Left ventricle myocardium superior (tissue), 1 donor: ENCODE measurements at places on chromosomes 4 and X.

DNA sequence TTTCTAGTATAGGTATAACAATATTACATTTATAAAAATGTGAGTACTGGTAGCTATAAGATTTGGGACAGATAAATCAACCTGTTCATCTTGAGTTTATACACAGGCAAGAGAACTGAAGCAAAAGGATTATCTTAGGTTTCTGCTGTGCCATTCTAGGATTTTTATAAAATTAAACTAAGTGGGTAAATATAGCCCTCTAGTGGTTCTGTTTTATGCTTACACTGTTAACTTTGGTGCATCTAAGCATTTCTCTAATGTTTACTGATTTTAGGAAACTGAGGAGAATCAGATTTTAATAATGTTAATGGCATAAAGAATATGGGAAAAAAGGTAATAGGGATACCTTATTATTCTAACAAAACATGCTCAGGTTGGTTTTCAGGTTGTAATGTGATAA lies 1.1 kb upstream of the RRH start:
- DNase-seq, result no peak

DNA sequence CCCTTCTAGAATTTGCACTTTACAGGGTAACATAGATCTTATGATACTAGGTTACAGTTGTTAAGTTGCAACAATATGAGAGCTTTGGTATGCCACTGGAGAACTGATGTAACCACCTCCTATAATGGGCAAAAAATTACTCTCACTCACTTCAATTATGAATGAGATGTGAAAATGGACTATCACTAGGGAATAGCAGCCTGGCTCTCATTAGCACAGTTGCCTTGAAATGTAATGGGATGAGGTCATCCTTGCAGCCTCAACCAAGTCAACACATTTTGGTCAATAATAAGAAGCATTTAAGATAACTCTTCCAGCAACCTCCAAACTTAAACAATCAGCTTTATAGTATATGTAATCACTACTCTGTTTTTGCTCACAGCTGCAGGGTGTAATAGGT lies 69.4 kb downstream of the TBC1D9 start:
- DNase-seq, result no peak

- DNase-seq, result no peak
Observed at GRCh38 chr4:22695917-22696316, 3.2 kb downstream of the GBA3 start.

DNA sequence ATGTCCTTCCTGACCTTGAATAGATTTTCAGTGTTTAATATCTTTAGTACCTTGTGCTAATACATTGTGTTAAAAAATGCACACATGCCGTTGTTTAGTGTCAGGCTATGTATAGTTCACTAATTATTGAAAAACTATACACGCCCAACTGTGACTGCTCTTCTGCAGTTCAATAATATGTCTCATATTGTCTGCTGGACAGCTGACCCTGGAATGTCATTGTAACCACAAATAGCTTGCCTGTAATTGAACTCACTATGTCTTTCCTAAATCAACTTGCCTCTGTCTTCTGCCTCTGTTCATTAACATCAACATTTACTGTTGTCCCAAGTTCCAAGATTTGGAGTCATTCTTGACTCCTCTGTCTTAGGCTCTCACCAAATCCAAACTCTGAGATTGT lies 114.5 kb downstream of the TMA16 start:
- no peak for DNase-seq

DNA sequence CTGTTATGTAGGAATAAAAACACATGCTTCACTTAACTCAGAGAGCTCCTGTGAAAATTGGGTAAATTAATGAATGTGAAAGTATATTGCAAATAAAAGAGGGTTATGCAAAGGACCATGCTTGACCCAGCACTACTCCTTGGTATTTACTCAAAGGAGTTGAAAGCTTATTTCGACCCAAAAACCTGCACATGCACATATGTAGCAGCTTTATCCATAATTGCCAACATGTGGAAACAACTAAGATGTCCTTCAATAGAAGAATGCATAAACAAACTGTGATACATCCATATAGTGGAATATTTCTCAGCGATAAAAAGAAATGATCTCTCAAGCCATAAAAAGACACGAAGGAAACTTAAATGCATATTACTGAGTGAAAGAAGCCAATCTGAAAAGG lies 41.7 kb upstream of the SRD5A3 start:
- DNase-seq, result no peak

GRCh38 chr4:18020145-18020670 lies 1.3 kb downstream of the LCORL start:
- DNase-seq, result no peak

DNA sequence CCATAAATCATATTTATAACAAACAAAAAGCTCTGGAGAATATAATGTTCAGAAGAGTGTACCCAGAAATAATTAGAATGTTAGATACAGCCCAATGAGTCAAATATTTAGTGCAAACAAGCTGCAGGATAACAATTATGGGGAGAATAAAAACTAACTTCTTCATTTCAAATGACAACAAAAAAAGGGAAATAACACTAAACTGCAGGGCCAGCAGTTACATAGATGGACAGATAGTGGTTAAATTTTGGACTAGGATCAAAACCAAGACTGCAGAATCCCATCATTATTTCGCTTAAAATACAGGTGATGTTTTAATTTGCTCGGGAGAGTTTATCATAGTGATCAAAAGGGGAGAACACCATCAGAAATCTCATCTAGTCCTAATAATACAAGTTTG lies 617 bp upstream of the GPR34 start:
- no peak for DNase-seq

DNA sequence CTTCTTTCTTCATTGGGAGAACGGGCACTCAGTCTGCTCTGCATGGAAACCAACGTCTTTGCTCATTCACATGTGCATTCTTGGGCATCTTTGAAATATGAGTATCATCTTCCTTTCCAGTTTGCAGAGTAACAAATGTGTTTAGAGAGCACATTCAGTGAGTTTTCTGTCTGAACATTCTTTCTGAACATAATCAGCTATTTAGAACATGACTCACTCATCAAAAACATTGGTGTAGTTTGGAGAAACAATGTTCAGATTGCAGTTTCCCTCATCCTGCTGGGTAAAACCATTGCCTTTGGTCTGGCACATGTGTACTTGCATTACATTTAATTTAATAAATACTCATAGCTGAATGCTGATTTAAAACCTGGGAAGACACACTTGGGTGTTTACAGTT lies 81.5 kb upstream of the F9 start:
- no peak for DNase-seq

- no peak for DNase-seq
Observed at GRCh38 chr4:2400841-2401609, 17.4 kb downstream of the ZFYVE28 start.

- no peak for DNase-seq
Observed at GRCh38 chrX:70176938-70177533, at the start of gene DGAT2L6. Gene DGAT2L6, plus strand, starts transcription at chrX:70177483. Its CDS starts 100 bp downstream, at chrX:70177583.

GRCh38 chrX:78513971-78514738 lies 145.0 kb downstream of the RTL3 start:
- DNase-seq, result no peak

DNA sequence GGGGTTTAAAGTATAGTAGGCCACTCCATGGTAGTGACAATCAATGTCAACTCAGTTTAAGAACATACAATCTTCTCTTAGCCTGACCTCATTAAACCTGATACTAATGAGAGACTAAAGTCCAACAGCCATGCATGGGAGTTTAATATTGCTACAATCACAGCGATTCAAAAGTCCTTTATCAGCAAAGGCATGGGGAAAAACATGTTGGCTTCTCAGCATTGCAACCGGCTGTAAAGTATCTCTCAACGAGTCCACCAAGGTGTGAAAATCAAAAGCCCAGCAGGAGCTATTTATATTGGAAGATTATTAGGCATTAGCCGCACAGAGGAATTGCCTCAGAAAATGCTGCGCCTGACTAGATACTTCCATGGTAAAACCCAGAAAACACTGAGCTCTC lies 256.7 kb upstream of the PGRMC2 start:
- DNase-seq, result no peak

DNA sequence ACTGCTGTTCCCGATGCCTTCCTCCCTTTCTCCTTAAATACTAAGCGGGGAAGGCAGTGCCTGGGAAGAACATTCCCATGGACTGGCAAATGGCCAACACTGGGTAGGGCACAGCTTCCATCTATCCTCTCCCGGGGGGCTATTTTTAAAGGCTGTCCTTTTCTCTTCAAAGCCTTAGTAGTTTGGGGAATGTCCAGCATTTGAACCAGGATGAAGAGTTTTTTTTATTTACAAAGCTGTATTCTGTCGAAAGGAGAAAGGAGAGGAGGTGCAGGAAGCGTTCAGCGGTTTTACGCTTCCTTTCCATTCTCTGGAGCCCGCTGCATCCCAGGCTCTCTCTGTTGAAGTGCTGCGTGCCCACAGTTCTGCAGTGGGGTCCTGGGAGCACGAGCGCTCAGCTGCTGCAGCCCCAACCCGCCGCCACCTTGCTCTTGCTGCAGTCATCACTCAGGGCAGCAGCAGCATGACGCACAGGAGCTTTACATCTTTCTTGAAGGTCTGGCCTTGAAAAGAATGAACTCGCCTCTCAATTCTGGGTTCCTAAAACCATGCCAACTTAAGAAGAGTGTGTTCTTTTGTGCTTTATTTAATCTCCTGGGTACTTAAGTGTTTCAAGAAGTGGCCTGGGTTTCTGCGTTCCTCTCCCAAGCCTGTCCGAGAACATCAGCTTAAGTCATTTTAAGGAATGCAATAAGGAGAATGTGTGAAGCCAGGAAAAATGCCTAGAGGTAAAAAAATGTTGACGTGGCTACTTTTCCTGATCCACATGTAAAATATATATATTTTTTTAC lies 427.2 kb downstream of the MAPK10 start:
- no peak for DNase-seq
